ENCODE measurements at places on chromosomes 16 and 17.

DNA sequence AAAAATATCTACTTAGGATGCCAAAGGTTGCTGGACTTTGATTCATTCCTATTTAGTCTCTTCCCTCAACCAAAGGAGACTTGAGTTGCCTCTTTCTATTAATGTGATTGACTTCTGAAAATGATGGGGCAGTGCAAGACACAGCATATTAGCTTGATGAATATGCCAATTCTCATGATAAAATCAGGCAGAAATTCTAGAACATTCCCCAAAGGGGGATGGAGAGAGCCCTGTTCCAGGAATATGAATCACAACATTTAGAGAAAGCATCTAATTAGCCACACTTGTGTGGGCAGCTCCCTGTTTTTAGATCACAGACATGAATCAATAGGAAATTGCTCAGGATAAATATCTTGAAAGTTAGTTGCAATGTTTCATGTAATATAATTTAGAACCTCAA lies 584.0 kb upstream of the CDH8 start:
- no peak for DNase-seq

DNA sequence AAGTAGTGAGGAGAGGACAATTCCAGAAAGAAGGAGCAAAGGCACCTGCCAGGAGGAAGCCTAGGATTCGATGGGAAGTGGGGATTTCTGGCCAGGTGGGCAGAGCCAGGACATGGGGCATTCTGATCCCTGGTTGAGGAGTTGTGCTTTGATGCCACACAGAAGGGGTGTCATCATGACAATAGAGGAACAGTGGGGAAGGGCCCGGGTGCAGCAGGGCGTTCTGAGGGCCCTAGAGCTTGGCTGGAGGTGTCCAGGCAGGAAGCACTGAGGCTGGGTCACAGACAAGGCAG lies 4.3 kb downstream of the EVPLL start:
- no peak for DNase-seq

DNA sequence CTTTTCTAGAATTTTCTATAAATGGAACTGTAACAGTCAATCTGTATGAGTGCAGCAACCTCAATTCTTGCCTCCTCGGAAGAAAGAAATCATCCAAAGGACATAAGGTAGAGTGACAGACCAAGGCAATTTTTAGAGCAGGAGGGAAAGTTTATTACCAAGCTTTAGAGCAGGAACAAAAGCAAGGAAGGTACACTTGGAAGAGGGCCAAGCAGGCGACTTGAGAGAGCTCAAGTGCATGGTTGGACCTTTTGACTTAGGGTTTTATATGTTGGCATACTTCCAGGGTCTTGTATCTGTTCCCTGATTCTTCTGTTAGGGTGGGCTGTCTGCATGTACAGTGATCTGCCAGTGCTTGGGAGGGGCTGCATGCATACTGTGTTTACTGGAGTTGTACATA lies 50.3 kb downstream of the SCNN1G start:
- DNase-seq: no peak

GRCh38 chr17:77424585-77425344 lies 284.0 kb downstream of the SEC14L1 start:
- DNase-seq: no peak

GRCh38 chr17:77666462-77666861 lies 292.0 kb upstream of the TNRC6C start:
- DNase-seq: no peak

DNA sequence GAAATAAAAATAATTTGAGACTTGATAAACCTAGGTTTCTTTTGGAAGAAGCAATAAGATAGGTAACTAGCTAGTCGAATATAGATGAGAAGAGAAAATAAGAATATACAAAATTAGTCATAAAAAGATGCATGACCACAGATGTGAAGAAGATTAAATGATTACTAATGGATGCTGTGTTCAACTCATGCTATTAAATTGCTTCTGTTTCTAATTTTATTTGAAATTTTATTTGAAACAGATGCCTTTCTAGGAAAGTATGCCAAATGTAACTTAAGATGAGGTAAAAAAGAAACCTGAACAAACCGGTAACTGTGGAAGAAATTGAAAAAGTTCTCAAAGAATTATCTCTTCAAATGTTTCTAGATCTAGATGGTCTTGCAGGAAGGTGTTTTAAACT lies 91.6 kb downstream of the OR1D5 start:
- no peak for DNase-seq

DNA sequence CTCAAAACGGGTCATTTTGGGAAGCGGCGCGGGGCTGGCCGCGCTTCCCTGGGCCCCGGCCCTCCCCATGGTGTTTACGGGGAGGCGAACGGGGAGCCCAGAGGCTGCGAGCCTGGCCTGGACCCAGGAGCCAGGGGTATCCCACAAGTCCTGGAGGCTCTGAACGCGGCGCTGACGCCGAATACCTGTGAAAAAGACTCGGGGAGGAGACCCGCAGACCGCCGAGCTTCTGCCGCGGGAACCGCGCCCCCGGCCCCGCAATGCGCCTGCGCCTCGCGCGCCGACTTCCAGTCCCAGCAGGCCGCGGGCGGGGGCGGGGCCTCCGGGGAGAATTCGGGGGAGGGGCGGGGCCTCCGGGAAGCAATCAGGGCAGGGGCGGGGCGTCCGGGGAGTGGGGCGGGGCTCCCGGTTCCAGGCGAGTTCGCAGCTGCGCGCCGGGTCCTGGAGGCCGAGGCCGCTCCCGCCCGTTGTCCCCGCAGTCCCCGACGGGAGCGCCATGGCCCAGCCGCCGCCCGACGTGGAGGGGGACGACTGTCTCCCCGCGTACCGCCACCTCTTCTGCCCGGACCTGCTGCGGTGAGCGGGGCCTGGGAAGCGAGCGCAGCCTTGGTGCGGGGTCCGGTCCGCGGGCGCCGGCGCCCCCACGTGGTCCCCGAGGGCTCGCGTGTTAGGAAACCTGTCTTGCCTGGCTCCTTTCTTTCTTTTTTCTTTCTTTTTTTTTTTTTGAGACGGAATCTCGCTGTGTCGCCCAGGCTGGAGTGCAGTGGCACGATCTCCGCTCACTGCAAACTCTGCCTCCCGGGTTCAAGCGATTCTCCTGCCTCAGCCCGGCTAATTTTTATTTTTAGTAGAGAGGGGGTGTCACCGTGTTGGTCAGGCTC lies at the start of gene DECR2:
Gene DECR2 (plus strand): TSS at position 418 of the 881 bp plus-strand sequence. CDS start 79 bp downstream, at position 497.
- DNase-seq: peak; percentile 96

- no peak for DNase-seq
Measured at GRCh38 chr17:27218719-27219488, 75.0 kb upstream of the WSB1 start.

DNA sequence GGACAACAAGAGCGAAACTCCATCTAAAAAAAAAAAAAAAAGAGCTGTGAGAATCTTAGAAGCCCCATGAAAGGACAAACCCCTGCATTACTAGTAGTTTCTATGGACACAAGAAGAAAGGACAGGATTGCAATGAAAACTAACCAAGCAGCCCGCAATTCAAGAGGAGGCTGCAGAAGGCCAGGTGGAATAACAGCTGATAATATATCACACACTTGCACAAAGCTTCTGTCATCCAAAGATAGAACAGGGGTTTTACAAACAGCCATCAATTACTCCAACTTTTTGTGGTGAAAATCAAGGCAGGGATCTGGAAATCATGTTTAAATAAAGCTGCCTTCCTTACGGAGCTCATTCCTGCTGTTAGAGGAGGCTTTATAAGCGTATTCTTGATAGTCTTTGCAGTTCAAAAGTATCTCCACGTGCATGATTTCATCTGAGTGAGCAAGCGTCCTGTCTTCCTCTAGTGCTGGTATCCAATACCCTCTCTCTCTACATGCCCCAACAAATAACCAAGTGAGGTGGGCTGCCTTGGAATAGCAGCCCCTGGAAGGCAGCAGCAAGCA lies 23.1 kb upstream of the TMEM94 start:
- DNase-seq: no peak

DNA sequence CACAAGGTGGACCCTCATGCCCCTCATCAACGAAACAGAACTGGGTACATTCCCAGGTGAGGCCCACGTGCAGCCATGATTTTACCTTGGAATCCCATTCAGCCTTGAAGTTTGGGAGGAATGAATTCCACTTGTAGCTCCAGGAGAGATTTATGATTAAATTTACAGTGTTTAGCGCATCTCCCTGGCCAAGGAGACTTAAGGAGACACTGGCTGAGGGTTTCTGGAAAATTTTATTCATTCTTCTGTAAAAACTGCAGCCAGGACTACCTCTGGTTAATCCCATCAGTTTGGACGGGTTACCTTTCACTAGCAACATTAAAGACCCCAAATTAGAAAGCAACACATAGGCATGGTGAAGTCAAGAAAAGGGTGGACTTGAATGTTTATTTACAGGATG lies 87.2 kb upstream of the SMURF2 start:
- no peak for DNase-seq

DNA sequence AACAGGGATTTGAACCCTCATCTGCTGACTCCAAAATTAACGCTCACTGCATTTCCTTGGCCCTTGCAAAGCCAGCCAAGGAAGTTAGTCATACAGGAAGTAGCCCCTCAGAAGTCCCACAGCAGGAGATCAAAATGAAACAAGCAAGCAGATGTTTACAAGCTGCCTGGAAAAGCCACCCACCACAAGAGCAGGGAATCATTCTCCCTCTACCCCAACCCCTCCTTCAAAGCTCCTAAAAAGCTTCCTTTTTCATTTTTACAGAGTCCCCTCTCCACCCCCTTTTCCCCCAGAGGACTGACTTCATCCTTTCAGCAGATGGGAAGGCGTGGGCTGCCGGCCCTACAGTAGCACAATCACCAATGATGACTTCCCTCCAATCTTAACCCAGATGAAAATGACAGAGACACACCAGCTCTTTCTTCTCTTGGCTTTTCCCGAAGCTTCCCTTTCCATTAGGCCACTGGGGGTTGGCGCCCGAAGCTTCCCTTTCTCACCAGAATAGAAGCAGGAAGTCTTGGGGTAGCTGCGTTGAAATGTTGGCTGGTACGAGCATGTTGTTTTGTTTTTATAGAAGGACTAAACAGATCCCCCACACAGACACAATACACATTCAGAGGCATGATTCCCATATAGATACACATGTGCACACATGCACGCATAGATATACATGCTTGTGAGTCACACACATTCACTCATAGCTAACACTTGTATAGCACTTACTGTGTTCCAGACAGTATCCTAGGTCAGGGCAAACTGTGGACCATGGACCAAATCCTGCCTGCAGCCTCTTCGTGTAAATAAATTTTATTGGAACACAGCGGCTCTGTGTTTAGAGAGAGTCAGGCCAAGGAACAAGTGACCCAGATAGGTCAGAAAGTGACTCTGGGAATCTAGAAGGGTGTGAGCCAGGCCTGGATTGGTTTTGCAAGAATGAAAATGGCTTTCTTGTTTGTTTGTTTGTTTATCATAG lies 17.4 kb downstream of the ITPRIPL2 start:
- no peak for DNase-seq

DNA sequence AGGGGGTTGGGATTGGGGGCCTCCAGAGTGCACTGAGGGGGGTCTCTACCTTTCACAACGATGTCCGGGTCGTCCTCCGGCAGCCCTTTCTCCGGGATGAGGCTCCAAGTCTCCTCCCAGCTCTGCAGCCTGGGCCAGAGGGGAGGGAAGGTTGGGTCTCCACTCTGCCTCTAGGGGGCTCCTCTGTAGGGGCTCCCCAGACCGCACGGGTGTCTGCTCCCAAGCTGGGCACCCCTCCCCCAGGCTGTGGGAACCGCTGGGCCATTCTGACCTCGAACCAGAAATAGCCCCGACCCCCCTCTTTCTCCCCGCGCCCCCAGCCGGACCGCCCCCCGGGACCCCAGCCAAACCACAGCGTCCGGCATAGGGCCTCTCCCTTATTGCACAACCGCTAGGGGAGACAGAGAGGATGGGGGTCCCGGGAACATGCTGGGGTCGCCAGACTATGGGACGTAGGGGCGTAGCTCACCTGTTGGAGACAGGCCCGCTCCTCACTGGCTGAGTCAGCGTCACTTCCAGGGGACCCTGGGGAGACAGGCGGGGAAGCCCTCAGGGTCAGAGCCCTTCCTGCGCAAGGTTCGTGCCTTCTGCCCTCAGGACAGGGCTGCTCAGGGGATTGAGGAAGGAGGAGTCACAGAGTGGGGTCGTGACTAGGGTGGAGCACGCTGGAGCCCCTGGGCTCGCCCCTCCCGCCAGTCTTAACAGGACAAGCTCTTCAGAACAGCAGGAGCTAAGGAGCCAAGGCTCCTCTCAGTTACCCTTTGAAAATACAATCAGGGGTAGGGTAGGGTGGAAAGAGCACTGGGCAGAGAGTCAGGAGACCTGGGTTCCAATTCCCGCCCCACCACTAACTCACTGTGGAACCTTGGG lies 2.7 kb downstream of the PLEKHH3 start:
- no peak for DNase-seq

GRCh38 chr16:87358250-87358649 lies 25.3 kb downstream of the FBXO31 start:
- DNase-seq: no peak

- no peak for DNase-seq
Measured at GRCh38 chr17:54694287-54694887, 206.3 kb upstream of the TOM1L1 start.

DNA sequence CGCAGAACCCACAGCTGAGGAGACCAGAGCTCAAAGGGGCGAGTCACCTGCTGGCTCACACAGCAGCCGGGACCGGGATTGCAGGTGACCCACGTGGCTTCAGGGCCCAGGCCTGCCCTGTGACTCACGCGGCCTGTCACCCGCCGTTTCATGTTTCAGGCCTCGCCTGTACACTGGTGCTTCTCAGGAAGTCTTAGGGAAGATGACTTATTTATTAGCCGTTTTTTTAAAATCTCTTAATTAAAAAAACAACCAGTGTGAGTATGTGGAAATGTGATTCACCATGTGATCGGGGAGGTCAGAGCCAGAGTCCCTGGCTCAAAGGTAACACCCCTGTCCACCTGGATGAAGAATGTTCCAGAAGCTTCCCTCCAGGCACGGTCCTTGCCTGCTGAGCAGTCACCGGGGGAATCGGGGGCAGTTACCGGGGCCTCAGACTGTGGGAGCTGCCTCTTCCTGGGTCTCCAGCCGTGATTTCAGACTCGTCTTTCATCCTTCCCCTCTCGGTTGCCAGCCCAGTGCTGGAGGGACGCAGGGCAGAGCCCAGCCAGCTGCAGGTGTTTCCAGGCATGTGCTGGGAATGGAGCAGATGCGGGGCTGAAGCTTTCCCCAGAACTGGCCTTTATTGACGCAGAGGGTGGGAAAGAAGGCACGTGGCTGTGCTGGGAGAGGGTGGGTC lies 49.3 kb downstream of the CMIP start:
- DNase-seq: peak; percentile 20

DNA sequence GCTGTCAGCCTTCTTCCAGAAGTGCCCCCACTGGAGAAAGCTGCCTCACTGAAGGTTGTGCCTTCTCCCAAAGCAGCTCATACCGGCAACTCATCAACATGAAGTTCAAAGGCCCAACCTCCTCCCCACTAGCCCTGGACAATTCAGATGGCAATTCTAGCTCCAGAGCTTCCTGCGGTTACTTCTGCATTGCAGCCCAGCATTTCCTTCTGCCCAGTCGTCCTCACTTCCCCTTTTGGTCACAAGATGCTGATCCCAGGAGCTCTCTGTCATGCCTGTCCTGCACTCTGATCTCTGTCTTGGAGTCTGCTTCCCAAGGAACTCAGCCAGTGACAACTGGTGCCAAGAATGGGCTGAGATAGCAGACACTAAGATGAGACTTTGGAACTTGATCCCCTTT lies 178.2 kb upstream of the SOX9 start:
- DNase-seq: no peak
